ENCODE measurements at places on chromosomes 7 and 10.

DNA sequence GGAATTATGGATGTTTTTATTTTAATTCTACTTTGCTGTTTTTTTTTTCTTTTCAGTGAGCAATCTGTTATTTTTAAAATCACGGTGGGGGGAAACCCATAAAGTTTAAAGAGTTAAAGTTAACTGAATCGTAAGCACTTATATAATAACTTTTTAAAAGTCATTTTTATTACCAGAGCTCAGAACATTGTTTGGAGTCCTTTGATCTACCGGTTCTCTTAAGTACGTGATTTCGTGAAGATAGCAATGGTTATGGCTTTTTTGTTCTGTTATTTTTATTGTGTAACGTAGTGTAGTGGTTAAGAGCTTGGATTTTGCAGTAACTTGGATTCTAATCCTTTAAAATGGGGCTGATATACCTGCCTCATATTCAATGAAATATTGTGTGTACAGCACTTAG, 57.4 kb downstream of the NHLRC2 start:
- DNase-seq: no peak

DNA sequence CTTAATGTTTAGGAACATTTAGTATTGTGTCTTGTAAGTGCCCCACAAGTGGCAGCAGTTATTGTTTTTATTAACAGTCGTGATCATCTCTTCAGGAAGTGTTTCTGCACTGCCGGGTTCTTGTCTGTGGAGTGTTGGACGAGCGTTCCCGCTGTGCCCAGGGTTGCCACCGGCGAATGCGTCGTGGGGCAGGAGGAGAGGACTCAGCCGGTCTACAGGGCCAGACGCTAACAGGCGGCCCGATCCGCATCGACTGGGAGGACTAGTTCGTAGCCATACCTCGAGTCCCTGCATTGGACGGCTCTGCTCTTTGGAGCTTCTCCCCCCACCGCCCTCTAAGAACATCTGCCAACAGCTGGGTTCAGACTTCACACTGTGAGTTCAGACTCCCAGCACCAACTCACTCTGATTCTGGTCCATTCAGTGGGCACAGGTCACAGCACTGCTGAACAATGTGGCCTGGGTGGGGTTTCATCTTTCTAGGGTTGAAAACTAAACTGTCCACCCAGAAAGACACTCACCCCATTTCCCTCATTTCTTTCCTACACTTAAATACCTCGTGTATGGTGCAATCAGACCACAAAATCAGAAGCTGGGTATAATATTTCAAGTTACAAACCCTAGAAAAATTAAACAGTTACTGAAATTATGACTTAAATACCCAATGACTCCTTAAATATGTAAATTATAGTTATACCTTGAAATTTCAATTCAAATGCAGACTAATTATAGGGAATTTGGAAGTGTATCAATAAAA, 22.2 kb downstream of the PLA2G12B start:
- DNase-seq: no peak

DNA sequence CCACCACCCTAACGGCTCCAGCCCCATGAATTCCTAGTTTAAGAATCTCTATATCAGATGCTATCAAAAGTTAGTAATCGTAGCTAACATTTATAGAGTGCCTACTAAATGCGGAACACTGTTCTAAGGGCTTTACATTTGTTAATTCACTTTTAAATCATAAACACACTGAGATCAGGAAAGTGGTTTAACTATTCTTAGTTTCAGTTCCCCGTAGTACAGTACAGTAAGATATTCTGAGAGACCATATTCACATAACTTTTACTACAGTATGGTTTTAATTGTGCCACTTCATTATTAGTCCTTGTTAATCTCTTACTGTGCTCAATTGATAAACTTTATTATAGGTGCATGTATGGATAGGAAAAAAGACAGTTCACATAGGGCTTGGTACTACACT, 22.5 kb downstream of the SYPL1 start:
- no peak for DNase-seq

- DNase-seq: no peak
These were observed 51.9 kb downstream of the EPC1 start for GRCh38 chr10:32295027-32295426.

DNA sequence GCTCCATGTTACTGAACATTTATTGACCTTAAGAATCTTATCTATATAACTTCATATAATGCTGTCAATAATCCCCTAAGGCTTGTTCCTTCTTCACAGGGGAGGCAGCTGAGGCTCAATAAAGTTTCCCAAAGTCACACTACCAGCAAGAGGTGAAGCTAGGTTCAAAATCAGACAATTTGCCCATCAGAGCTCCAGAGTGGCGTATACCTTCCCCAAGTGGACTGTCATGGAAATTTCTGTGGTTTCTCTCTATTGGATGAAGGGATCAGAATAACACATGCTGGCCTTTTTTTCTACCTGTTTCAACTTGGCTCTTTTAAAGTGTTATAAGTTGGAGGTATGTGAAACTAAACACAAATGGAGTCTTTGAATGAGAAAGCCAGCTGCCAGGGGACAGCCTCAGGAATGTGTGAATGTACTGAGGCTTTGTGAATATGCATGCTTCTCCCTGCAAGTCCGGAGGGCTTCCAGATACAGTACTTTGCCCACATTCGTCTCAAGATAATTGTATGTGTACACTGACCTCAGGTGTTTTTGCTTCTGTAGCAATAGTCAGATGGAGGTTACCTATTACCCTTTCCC, 656.3 kb upstream of the CELF2 start:
- no peak for DNase-seq
